ENCODE measurements at places on chromosomes 5 and 9. TPM values are rescaled to one million over a fixed set of nuclear protein-coding genes. Genes with fewer than 3 reads are reported as not detected.

- no peaks in the 10 kb centered on the region for H3K36me3 ChIP-seq
- no peak overlapping the region for H3K27ac ChIP-seq
- peaks cover 3% of the 10 kb centered on the region for H3K4me1 ChIP-seq
- no peak overlapping the region for H3K4me3 ChIP-seq
- H3K27me3 ChIP-seq: no peaks in the 10 kb centered on the region
Measured at GRCh38 chr5:14668181-14668591, 3.7 kb downstream of the OTULIN start.

- no peaks in the 10 kb centered on the region for H3K4me1 ChIP-seq
- no peak overlapping the region for H3K27ac ChIP-seq
- DNase-seq: no peak
- no peaks in the 10 kb centered on the region for H3K27me3 ChIP-seq
- no peak overlapping the region for H3K4me3 ChIP-seq
Measured at GRCh38 chr9:117334101-117334500, 80.8 kb downstream of the ASTN2 start.

The CCL21 gene
- 4.6 TPM for total RNA-seq

The COL15A1 gene
- total RNA-seq: 37.7 TPM

DNA sequence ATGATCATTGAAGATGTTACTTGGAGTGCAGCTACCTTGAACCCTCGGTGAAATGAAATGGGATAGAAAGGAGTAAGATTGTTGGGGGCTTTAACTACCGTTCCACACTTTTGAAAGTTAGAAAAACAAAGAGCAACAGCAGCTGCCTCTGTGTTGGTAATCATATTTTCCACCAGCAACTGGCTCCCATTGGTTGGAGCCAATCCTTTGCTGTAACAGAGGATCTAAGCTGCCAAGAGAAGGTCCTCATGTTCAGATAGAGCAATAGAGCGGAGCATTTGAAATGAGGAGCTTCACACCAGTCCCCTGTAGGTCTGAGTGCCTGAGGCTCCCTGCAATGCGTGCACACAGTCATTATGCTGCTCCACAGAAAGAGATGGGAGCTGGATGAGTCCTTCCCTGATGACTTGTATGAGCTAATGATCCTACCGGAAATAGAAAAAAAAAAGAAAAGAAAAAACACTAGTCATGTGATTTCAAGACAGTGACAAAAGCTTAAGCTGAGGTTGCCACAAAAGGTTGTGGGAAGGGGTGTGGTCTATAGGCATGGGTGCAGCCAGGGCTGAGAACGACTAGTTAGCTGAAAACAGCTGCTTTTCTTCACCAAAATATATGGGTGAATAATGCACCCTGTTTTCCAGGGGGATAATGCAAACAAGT is 300.7 kb downstream of the MLLT3 start:
- H3K27me3 ChIP-seq: no peaks in the 10 kb centered on the region
- DNase-seq: no peak
- no peaks in the 10 kb centered on the region for H3K36me3 ChIP-seq
- no peaks in the 10 kb centered on the region for H3K4me1 ChIP-seq

GRCh38 chr5:108386345-108387061 is 4.6 kb upstream of the FBXL17 start:
- no peaks in the 10 kb centered on the region for H3K27me3 ChIP-seq
- no peaks in the 10 kb centered on the region for H3K4me1 ChIP-seq
- H3K4me3 ChIP-seq: no peak overlapping the region
- no peaks in the 10 kb centered on the region for H3K36me3 ChIP-seq
- DNase-seq: no peak

GRCh38 chr5:135359374-135360165 is 39.5 kb downstream of the MACROH2A1 start:
- no peak overlapping the region for H3K4me3 ChIP-seq
- H3K27ac ChIP-seq: no peak overlapping the region
- no peak for DNase-seq
- no peaks in the 10 kb centered on the region for H3K27me3 ChIP-seq
- no peaks in the 10 kb centered on the region for H3K36me3 ChIP-seq

DNA sequence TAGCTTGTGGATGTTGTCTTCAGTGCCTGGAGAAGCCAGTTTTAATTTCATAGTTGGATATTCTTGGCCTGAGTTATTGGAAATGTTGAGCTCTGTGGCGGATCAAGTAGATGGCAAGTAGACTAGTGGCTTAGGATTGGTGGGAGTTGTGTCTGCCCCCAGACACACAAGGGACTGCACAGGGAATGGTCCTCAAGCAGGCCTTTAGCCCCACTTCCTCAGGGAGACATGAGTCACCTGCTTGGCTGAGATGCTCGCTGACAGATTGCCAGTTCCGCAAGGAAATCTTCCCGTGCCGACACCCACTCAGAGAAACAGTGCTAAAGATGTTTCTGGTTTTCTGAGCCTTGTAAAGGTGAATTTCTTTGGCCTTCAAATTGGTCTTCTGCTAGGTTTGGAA is 18.8 kb upstream of the CATSPER3 start:
- DNase-seq: peak; percentile 12
- H3K4me3 ChIP-seq: no peak overlapping the region
- no peak overlapping the region for H3K27ac ChIP-seq
- no peaks in the 10 kb centered on the region for H3K4me1 ChIP-seq
- H3K36me3 ChIP-seq: no peaks in the 10 kb centered on the region
- H3K27me3 ChIP-seq: no peaks in the 10 kb centered on the region

The SPATA31C2 gene
- total RNA-seq: not detected

DNA sequence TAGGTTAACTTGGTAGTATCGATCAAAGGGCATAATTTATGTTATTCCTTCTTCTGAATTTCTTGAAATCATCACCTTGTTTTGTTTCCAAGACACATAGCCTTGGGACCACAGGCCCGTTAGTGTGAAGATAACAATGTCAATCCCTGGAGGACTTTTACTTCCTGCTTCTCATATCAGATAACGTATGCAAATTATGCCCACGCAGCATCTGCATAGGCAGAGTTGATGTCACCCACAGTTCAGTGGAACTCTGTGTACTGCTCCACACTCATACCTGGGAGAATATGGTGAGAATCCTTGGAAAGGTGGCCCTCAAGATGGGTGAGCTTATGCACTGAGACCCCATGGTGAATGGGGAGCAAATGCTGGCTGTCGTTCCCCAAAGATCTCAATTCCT is 95.0 kb downstream of the CFAP90 start:
- H3K4me1 ChIP-seq: no peaks in the 10 kb centered on the region
- DNase-seq: no peak
- no peaks in the 10 kb centered on the region for H3K36me3 ChIP-seq
- no peak overlapping the region for H3K27ac ChIP-seq
- H3K27me3 ChIP-seq: no peaks in the 10 kb centered on the region

The CD274 gene
- 2.8 TPM for total RNA-seq

The TAF11L8 gene
- not detected for total RNA-seq

The CCL27 gene
- not detected for total RNA-seq

The CAMK4 gene
- 1.2 TPM for total RNA-seq

The TMEM252 gene
- not detected for total RNA-seq

The CDKN2B-AS1 gene
- total RNA-seq: 0.90 TPM

All from tibial nerve (tissue), 4 donors.